ENCODE measurements at places on chromosomes 5 and 9.

- no peak for DNase-seq
Observed at GRCh38 chr9:105890046-105890822, 195.9 kb downstream of the TMEM38B start.

DNA sequence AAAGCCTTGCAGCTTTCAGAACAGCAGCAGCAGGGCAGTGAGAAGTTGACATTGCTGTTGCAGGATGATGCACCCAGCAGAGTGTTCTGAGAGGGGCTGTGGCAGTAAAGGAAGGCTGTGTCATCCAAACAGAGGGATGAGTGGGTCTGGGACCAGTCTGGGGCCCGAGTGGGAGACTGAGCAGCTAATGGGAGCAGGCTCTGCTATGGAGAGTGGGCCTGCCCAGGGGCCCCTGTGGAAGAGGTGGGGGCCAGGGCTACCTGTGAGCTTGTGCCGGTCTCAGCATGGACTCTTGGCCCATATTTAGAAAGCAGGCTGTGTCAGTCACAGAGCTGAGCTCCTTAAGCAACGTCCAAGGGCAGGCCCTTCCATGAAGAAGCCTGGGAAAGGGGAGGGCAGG, 26.0 kb upstream of the PITX1 start:
- no peak for DNase-seq

DNA sequence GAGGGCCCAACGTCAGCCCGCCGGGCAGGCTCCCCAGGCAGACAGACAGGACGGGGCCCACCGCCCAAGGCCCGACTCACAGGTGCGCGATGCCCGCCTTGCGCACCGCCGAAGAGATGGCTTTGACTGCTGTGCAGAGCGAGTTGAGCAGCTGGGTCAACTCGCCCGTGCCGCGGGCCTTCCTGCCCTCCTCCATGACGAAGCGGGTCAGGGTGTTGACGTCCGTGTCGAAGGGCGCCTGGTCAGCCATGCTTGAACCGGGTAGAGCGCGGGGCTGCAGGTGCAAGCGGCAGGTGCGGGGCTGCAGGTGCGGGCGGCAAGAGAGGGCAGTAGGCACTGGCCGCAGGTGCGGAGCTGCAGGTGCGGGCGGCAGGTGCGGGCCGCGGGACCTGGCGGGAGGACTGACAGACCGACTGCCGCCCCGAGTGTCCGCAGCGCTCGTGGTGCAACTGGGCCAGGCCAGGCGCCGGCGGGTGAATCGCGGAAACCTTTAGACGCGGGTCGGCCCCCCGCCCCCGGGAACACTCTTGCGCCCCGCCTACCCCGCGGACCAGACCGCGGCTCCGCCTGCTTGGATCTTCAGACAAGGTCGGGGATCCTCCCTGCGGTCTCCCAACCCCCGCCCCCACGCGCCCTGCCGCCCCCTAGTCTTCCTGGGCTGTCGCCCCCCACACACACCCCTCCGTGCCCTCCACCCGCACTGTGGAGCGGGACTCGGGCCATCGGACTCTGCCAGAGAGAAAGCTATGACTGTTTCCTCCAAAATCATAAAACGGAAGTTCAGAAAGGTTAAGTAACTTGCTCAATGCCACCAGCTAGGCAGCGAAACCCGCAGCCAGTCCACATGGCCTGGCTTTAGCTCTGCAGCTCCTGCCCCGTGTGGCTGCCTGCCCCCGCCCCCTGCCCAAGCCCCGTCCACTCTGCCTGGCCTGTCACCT, at the start of gene FBP1:
TSS of gene FBP1 (minus strand) at position 458 of the 938 bp plus-strand sequence. CDS start at position 250, 208 bp downstream.
- peak; percentile 33 for DNase-seq

DNA sequence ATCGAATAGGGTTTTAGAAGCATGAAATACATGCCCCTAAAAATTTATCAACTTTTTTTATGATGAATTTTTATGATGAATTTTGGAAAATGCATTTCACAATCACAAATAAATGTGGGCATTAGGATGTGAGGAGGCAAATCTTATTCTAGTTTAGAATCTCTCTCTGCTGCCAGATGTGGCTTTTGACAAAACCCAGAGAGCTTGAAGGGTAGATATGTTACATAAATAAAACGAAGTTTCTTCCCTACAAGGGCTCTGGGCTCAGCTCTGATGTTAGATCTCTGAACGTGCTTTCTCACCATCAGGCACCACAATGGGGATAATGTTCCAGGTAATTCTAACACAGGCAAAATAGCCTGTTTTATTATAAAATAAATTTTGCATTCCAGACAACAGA, 102.3 kb upstream of the ADAMTSL1 start:
- no peak for DNase-seq
